ENCODE measurements at places on chromosomes 13 and 19. TPM values are rescaled to one million over a fixed set of nuclear protein-coding genes. Genes with fewer than 3 reads are reported as not detected.

TRPC4 gene
- total RNA-seq: 0.09 TPM

C5AR2 gene
- 0.16 TPM for total RNA-seq

FCHO1 gene
- total RNA-seq: 0.16 TPM

YJEFN3 gene
- 0.17 TPM for total RNA-seq

RNF113B gene
- not detected for total RNA-seq

WASF3 gene
- total RNA-seq: 11.2 TPM

SBSN gene
- 5.2 TPM for total RNA-seq

TEKTIP1 gene
- not detected for total RNA-seq

ZNF497 gene
- total RNA-seq: 0.79 TPM

ZNF865 gene
- 0.63 TPM for total RNA-seq

CAPN12 gene
- 0.26 TPM for total RNA-seq

ATP4B gene
- total RNA-seq: not detected

NKPD1 gene
- total RNA-seq: 0.52 TPM

C13orf46 gene
- 0.47 TPM for total RNA-seq

MYH14 gene
- 0.09 TPM for total RNA-seq

ARL11 gene
- total RNA-seq: not detected

Measured in bronchial smooth muscle cell (primary cell).